ENCODE measurements at places on chromosomes 6 and 20. TPM values are rescaled to one million over a fixed set of nuclear protein-coding genes. Genes with fewer than 3 reads are reported as not detected.

LPA gene
- polyA plus RNA-seq = not detected

AVP gene
- not detected for polyA plus RNA-seq

JAG1 gene
- 13.5 TPM for polyA plus RNA-seq

CST5 gene
- polyA plus RNA-seq = not detected

DNA sequence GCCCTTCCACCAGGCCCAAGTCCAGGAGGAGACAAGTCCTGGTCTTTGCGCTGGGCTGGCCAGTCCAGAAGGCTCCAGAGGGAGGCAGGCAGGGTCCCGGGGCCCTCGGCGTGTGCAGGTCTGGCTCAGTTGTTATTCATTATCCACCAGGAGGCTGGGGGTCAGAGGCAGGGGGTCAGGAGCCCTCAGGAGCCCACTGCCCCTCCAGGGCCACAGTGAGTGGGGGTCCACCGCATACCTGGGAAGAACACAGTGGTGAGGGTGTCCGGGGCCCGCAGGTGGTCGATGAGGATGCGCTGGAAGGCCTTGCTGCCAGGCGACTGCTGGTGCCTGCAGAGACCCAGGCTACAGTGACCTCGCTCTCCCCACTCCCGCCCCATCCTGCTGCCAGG lies 4.4 kb upstream of the C20orf144 start:
- no peak for DNase-seq

- DNase-seq = no peak
These were observed 92.2 kb downstream of the CDH22 start for GRCh38 chr20:46215913-46216707.

GRCh38 chr6:11744101-11744500 lies 34.5 kb downstream of the ADTRP start:
- DNase-seq = no peak

DNA sequence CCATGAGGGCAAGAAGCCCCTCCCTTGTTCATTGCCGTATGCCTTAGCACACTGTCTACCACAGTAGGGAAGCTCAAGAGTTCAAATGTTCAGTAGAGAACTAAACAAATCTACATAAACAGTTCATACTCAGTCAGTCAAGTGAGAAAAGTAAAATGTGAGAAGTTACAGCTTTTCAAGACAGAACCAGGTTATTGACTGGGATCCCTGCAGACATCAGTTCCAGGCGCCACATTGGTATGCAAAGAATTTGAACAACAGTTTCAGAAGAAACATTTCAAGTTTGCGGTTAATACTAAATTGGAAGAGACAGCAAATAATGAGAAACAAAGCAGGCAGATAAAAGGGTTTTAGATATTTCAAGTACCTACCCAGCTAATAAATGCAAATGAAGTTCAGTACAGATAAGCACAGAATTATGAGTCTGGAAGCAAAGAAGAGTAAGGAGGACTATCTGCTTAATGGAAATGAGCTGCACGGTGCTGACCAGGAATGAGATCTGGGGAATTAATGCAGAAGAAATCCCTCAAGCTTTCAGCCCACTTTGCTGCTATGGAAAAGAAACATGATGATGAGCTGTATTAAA lies 246.2 kb downstream of the HACE1 start:
- no peak for DNase-seq

GRCh38 chr20:10330071-10330470 lies 104.0 kb downstream of the MKKS start:
- DNase-seq = no peak
